Stimulated activated CD4-positive, alpha-beta T cell treated with anti-CD3 and anti-CD28 coated beads, Interleukin-2, amount 100 ng/mL, for 24 hours (primary cell): ENCODE measurements at places on chromosomes 11 and 22.

DNA sequence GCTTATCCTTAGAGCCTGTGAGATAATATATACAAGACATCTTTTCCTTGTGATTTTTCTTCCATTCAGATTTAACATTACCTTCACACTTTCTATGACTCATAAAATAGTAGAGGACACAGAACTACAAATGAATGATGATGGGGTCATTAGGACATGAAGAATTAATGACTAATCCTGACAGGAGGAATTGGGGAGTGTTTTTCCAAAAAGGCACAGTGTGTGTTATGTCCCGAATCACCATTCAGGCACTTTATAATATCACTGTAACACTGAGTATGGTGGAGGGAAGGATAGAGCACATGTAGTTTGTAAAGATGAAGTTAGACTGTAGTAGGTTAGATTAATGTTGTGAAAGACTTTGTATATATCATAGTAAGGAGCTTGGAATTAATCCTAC is 391.3 kb downstream of the JRKL start:
- no peak for DNase-seq

GRCh38 chr11:103395612-103396011 is 286.4 kb downstream of the DYNC2H1 start:
- no peak for DNase-seq

GRCh38 chr11:15875943-15876342 is 480.4 kb downstream of the SOX6 start:
- DNase-seq: no peak

DNA sequence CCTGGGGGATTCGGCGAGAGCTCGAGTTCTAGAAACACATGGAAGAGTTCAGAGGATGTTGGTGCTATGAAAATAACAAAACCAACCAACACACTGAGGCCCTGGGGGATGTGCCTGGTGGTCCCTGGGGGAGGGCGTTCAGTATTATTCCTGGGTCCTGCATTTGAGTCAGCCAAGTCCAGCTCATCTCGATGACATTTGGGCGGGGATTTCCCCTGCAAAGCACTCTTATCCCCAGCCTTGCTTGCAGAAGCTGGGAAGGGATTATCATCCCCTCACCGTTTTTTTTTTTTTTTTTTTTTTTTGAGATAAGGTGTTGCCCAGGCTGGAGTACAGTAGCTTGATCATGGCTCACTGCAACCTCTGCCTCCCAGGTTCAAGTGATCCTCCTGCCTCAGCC is 2.1 kb upstream of the SMIM38 start:
- no peak for DNase-seq
